CD14-positive monocyte (primary cell): ENCODE measurements at places on chromosomes 13 and 19.

DNA sequence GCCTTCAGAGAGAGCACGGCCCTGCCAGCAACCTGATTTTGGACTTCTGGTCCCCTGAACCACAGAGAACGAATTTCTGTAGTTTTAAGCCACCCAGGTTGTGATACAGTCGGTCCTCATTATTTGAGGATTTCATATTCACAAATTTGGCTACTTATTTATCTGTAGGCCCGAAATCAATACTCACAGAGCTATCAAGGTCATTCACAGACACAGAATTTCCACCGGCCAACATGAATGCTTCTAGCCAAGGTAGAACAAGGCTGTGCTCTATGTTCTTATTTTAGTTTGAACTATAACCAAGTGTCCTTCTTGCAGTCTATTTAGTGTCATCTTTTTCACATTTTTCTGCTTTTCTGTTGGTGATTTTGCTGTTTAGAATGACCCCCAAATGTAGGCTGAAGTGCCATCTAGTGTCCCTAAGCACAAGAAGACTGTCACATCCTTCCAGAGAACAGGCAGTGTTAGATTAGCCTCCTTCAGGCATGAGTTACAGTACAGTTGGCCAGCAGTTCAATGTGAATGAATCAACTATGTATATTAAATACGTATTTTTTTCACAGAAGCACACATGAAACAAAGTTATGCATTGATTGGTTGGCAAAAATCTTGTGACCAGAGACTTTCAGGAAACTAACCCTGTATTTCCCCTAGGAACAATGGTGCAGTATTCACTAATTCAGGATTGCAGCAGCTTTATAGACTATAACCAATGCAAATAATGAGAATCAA, 63.5 kb downstream of the C13orf42 start:
- DNase-seq = no peak

DNA sequence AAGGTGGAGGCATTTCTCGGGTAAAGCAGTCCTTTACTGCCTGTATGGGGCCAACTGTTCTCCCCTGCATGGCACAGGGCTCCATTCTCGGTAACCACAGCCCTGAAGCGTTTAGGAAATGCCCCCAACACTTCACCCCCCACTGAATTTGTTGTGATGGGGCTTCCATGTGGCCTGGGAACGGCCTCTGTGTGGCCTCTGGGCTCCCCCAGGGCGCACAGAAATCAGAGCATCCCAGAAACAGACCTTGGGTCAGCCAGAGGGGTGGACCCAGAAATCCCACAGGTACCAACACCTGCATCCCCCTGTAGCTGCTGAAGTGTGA, 153.7 kb upstream of the VSTM2B start:
- DNase-seq = no peak

GRCh38 chr19:51026554-51026831, at the start of gene KLK11:
Gene KLK11 (minus strand): TSS chr19:51026616. CDS start chr19:51025631, 985 bp downstream.
- no peak for DNase-seq

GRCh38 chr13:66618702-66619101, 611.4 kb downstream of the PCDH9 start:
- no peak for DNase-seq

DNA sequence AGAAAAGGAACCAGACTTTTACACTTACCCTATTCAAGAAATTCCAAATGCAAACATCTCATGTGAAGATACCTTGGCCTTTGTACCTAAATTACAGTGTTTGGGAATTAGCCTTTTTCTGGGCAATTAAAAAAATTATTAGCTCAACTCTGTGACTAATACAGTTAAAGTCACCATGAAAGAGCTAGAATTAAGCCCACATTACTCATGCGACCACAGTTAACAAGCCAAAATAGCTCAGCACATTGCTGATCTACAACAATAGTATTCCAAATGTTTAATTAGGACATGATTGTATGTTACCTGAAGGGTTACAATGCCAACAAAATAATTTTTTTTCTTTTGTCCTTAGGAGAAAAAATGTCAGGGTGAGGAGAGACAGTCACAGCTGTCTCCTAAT, 263.6 kb upstream of the GPC6 start:
- no peak for DNase-seq

DNA sequence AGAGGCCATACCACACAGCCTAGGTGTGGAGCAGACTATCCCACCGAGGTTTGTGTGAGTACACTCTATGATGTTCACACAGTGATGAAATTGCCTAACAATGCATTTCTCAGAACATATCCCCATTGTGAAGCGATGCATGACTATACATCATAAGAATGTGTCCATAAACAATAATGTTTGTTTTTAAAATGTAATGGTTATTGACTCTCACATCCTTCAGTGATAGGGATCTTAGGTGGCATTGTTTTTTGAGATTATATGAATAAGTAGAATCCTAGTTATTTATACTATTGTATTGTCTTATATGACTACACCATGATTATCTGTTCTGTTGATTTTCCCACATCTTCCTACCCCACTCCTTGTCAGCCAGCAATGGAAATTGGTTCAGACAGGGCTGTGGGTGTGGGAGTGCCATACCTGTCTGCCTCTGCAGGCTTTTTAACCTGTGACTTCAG, 13.6 kb downstream of the CCNA1 start:
- no peak for DNase-seq

DNA sequence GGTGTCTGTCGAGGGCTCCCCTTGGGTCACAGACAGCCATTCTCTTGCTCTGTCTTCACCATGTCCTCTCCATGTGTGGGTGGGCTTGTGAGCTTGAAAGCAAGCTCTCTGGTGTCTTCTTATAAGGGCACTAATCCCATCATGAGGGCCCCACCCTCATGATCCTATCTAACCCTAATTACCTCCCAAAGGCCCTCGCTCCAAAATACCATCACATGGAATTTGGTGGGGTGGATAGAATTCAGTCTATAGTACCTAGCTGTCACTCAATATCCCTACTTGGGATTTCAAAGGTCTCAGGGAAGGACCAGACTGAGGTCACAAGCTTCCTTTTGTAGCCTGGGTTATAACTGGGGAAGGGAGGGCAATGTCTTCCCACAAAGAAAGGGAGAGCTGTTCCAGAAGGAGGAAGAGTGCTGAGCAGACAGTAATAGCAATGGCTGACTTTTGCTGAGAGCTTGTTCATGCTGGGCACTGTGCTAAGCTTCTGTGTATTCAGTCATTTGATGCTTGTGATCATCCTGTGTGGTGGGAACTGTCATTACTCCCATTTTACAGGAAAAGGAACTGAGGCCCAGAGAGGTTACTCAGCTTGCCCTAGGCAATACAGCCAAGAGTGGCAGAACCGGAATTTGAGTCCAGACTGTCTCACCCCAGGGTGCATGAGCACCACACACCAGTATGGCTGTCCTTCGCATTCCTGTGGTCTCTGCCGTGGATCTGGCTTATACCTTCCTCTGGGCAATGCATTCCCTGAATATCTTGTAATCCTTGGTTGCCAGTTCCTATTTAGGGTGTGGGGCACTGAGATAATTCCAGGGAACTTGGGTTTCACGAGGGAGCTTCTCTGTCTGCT, 8.2 kb downstream of the FXYD5 start:
- DNase-seq = no peak

DNA sequence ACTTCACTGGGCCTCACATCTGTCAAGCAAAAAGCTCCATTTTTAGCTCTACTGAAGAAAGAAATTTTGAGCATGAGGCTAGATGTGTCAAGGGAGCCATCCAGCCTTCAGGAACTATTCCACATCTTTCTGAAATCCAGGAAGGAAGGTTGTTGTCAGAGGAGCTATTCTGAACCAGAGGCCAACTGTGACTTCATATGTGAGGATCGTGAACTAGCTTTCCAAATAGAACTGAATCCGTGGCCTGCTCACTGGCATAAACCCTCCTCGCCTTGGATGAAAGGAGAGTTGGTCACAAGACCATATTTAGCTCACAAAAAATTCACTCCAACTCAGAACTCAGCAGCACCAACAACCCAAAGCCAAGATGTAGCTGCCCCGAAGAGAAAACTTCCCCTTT, 195.8 kb downstream of the FOXO1 start:
- no peak for DNase-seq

DNA sequence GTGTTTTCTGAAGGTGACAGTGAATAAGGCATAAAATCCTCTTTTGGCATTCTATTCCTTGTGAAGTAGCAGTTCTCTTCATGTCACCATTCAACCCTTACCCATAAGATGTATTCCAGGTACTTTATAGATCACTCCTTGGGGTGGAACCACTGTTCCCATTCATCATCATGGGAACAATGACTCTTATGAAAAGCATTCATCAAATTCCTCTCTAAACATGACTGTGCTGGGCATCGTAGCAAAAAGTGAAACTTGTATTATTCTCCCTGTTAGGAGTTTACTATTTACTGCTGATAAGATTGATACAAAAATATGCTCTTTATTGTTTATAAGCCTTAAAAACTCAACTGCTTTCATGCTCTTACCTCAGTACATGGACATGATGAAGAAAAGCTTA, 793.4 kb downstream of the LIG4 start:
- DNase-seq = no peak

GRCh38 chr13:102400675-102401145, 1.1 kb downstream of the FGF14 start:
- DNase-seq = no peak

DNA sequence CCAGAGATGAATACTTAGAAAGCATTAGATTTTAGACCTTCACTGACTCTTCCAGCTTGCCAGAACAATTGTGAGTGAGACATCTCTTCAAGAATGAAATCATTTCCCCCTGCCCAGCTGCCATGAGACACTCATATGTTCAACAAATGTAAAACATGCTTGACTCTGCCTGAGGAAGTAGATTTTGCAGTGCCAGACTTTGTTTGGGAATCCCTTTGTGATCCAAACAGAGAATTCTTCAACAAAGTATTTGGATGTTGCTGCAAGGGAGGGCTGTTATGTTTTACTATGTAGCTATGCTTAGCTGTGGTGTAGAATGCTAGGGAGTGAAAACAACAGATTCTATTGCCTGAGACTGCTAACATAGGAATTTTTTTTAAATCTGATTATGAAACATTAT, 416.4 kb downstream of the DCT start:
- no peak for DNase-seq

GRCh38 chr19:27777242-27777641, 1435.7 kb downstream of the UQCRFS1 start:
- no peak for DNase-seq

DNA sequence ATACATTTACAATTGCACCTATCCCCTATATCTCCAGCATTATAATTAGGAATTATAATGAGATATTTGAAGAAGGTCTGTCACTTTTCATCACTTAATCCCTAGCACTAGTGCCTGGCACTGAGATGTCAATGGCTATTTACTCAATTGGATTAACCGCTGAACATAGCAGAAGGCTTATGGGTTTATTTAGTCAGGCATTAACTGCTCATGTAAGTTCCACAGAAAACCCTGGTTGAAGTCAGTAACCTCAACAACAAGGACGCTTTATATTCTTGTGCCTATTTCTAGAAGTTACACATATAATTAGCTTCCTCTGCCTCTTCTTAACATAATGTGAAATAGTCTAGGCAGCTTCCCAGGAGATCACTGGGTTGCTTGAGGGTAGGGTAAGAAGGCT, 107.5 kb upstream of the POSTN start:
- DNase-seq = no peak

GRCh38 chr19:55353356-55353802, 1.1 kb downstream of the COX6B2 start:
- DNase-seq = no peak

GRCh38 chr13:95387733-95388207, 86.5 kb upstream of the ABCC4 start:
- DNase-seq = no peak

- no peak for DNase-seq
Observed at GRCh38 chr13:77409412-77409811, 82.5 kb upstream of the MYCBP2 start.

- DNase-seq = no peak
Observed at GRCh38 chr13:97422118-97423054, 11.6 kb upstream of the RAP2A start.

DNA sequence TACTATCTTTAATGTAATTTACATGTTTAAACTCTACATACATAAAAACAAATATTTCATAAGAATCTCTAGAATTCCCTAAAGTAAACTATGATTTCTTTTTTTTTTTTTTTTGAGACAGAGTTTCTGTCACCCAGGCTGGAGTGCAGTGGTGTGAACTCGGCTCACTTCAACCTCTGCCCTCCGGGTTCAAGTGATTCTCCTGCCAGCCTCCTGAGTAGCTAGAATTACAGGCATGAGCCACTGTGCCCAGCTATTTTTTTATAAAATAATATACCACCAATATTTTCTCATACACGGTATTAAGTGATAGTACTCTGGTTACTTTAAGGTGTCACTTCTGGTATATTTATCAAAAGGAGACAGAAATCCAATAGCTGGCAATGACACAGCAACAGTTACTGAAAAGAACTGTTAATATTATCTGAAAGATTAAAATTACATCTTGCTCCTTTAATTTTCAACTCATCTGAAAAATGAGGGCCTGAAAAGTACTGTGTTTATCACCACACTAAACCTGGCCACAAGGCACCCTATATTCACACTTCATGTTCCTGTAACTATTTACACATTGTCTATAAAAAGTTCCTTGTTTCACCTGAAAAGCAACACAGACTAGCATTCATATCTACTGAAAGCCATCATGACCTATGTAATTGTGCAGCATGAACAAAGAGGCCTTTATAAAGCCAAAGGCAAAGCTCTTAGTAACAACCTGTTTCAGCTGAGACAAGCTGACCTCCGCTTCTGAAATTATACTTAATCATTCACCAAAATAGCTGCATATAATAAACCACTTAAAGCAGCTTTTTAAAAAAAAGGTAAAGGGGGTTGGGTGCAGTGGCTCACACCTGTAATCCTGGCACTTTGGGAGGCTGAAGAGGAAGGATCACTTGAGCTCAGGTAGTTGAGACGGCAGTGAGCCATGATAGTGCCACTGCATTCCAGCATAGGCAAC, 106.1 kb downstream of the SLC25A15 start:
- DNase-seq = no peak

DNA sequence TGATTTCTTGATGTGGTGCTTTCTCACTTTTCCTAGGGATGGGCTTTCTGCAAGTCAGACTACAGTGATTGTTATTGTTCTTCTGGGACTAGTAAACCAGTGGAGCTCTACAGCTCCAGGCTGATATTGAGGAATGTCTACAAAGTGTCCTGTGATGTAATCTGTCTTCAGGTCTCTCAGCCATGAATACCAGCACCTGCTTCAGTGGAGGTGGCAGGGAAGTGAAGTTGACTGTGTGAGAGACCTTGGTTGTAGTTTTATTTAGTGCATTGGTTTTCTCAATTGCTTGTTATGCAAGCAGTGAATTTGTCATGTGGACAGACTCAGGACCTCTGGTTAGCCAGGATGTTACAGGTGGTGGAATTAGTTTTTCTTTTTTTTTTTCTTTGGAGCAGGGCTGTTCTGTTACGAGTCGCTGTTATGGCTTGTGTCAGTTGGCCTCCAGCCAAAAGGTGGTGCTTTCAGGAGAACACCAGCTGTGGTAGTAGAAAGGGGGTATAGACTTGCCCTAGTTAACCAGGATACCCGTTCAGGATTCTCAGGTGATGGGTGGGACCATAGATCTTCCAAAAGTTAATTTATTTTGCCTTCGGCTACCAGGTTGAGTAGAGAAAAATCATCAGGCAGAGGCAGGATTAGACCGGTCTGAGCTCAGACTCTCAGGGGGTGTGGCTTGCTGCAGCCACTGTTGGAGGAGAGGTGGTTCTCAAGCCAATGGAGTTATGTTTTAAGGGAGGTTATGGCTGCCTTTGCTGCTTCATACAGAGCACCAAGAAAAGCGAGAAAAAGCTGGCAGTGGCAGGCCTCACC, 11.9 kb upstream of the ZNF675 start:
- DNase-seq = no peak

- peak; percentile 38 for DNase-seq
Observed at GRCh38 chr19:55119053-55119452, 1.6 kb upstream of the PPP1R12C start.

GRCh38 chr19:47331931-47332547, at the start of gene C5AR2:
Gene C5AR2 (plus strand): TSS chr19:47332175. CDS start chr19:47340800, 8,625 bp downstream.
- no peak for DNase-seq
